Hematopoietic multipotent progenitor cell treated with erythropoietin and hydrocortisone succinate and interleukin-3 and kit ligand, for 6 days (in vitro differentiated cells): ENCODE measurements at places on chromosomes 7 and 10.

DNA sequence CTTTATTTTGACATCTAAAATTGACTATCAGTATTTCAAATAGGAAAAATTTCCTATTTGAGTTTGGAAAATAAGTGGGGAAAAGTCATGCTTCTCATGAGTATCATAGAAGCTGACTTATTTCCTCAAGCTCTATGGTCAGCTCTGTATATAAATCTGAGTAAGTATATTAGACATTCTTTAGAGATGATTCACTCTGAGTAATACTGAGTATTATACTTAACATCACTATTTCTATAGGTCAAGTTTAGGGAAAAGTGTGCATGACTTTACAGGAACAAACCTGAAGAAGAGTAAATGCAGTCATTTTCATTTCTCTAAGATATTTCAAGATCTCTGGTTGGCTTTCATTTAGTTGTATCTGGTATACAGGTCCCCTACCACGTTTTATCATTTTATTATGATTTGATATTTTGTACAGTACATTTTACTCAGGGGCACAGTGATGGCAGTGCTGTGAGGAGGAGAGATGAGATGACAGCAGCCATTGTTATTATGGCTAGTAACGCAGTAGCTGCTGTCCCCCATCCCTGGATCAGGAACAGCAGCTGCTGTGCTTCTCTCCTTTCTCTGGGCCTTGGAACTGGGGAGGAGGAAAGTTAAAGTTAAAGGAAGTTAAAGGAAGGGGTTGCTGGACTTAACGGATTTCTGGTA, 15.2 kb downstream of the SND1 start:
- DNase-seq, result no peak

- DNase-seq, result no peak
Measured at GRCh38 chr7:38615665-38616064, 15.5 kb downstream of the AMPH start.

GRCh38 chr7:131638641-131639430, 82.4 kb upstream of the PODXL start:
- DNase-seq, result no peak

- no peak for DNase-seq
Measured at GRCh38 chr10:94343151-94343550, 19.6 kb downstream of the NOC3L start.

DNA sequence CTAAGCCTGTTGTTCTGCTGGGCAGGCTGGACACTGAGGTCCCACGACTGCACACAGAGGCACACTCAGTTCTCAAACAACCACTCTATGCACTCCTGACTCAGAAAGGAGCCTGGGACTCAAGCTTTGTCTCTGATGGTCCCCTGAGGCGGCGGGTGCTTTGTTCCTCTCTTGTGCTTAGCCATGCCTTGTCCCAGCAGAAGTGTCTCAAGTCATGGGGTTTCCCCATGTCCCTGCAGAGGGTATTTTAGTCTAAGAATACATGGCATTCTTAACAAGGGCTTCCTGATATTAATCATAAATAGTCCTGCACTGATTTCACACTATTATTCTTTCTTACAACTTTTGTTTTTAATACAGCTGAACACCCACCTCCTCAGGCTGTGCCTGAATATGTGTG, 72.5 kb downstream of the CXCL12 start:
- no peak for DNase-seq

- no peak for DNase-seq
Measured at GRCh38 chr10:103549349-103549685, 55.8 kb downstream of the NEURL1 start.

DNA sequence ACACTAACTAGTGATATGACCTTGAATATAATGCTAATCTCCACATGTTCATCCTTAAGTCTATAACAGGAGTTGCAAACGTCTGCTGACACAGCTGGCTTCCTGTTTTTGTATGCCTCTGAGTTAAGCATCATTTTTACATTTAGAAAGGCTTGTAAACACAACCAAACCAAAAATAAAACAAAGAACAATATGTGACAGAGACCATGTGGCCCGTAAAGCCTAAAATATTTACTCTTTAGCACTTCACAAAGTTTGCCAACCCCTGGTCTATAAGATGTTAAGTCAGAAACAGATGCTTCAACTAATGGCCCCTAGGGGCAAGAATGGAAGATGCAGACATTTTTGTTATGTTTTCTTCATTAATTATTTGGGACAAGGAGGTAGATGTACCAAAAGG, 109.3 kb downstream of the CPEB3 start:
- peak; percentile 22 for DNase-seq

DNA sequence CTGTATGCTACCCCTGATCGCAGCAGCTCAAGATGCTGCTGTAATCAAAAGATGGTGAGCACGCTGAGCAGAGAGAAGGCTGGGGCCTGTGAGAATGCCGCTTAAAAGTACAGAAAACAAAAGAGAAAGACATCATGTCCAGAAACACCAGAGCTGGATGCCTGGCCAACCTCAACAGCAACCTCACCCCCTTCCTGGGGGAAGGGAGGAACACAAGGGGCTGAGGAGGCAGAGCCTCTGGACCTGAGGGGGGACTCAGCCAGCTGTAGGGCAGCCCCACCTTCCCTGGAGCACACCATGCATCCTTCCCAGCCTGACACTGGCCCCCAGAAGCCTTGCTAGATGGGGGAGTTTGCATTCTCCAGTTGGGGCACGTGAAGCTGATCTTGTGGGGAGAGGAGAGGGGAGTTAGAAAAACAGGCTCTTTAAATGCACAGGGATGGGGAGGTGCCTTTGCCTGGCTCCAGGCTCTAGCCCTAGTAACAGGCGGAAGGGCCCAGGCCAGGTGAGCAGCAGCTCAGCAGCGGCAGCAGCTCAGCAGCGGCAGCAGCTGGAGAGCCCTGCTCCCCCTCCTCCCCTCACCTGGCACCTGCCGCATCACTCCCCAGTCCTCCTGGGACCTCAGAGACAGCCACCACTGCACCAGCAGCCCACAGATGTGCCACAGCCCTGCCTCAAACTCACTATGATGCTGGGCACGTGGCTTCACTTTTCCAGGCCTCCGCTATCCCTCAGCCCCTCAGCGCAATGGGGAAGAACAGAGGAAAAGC, 156.3 kb downstream of the NEURL1 start:
- DNase-seq, result no peak
